ENCODE measurements at places on chromosomes 5 and 9. TPM values are rescaled to one million over a fixed set of nuclear protein-coding genes. Genes with fewer than 3 reads are reported as not detected.

DNA sequence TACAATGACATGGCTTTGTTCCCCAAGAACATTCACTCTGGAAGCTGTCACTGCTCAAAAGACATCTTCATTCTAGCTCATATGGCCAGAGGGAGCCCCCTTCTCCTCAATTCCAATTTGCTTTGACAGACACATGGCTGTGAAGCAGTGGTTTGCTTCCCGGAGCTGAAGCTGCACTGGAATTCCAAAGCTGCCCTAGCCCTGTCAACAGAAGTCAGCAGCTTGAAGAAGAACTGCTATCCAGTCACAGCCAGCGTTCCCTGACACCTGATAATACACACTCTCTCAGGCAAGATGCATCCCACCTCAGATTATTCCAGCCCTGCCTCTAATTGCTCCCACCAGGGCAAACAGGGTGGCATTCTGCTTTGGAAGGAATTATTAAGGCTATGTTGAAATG, 93.7 kb downstream of the SEMA5A start:
- DNase-seq = no peak

DNA sequence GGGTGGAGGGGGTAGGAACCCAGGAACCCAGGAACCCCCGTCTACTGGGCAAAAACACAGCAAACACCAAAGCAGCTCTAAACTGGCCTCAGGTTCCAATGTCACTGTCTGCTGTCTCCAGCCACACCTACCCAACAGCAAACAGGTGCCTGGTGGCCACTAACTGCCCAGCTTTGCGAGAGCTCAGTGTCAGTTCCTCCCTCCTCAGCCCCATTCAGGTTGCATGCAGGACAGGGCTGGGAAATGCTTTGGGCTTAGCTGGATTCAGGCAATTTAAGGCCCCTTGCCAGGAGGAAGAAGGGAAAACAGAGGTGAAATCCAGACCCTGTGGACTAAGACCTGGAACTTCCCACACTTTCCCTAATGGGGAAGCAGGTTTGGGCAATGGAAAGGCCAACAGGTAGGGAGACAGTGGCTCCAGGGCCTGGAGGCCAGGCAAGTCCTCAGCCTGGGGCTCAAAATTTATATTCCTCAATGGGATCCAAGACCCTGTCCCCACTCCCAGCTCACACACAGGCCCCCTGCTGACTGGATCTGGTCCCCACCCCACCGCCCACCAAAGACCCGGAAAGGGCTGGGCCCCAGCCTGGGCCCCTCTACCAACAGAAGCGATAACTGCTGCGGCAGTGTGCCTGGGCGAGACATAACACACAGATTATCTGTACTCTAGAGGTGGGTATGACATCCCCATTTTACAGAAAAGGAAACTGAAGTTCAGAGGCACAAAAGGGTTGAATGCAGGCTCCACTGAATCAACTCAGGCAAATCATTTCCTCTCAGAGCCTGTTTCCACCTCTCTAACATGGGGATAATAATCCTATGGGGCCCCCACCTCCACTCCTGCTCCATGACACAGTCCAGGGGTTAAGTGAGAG, 3.5 kb downstream of the EEIG1 start:
- DNase-seq = no peak

NPR3 gene
- total RNA-seq = not detected

ARID3C gene
- total RNA-seq = not detected

IL5 gene
- not detected for total RNA-seq

All from CD4-positive, alpha-beta memory T cell (primary cell).